ENCODE measurements at places on chromosomes 1 and 21.

DNA sequence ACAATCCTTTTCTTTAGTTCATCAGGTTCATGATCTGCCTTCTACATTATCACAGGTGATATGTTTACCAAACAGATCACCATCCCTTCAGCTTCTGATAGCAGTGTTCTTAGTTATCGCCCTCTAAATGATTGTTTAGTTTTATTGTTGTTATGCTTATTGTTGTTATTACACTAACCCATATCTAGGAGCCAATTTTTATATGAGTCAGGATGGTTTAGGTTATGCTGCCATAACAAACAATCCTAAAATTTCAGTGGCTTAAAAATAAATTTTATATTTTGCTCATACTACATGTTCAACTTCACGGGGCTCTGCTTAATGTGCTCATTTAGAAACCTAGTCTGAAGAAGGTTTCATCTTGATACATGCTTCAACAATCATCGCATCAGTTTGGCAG, 4.4 kb upstream of the JUN start:
- DNase-seq: no peak

DNA sequence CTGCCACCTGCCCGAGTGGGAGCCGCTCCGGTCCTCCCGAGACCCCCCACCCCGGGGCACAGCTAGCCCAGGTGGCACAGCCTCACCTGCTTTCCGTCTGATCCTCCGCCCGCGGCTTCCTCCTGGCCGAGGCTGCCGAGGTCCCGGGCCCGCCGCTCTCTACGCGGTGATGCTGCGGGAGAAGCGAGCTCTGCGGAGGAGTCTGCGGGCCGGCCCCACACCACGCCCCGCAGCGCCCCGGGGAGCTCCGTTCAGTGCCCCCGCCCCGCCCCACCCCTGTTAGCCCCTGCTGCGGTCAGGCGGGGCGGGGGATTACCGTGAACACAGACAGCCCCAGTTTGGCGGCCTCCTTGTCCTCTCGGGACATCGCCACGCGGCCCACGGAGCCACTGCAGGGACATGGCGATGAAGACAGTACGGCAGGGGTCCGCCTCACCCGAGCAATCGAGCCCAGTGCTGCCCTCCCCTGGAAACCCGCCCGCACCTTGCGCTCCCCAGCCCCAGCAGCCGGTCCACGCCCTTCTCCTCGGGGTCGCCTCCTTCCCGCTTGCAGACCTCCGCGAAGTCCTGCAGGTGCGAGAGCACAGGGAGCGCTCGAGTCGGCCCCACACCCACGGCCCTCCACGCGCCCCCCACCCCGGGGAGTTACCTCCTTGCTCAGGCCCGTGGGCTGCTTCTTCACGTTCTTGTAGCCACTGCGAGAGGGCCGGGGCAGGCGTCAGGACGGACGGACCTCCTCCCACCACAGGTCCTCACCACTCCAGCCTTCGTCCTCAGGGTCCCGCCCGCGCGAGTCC, 933 bp downstream of the C1orf35 start:
- no peak for DNase-seq

DNA sequence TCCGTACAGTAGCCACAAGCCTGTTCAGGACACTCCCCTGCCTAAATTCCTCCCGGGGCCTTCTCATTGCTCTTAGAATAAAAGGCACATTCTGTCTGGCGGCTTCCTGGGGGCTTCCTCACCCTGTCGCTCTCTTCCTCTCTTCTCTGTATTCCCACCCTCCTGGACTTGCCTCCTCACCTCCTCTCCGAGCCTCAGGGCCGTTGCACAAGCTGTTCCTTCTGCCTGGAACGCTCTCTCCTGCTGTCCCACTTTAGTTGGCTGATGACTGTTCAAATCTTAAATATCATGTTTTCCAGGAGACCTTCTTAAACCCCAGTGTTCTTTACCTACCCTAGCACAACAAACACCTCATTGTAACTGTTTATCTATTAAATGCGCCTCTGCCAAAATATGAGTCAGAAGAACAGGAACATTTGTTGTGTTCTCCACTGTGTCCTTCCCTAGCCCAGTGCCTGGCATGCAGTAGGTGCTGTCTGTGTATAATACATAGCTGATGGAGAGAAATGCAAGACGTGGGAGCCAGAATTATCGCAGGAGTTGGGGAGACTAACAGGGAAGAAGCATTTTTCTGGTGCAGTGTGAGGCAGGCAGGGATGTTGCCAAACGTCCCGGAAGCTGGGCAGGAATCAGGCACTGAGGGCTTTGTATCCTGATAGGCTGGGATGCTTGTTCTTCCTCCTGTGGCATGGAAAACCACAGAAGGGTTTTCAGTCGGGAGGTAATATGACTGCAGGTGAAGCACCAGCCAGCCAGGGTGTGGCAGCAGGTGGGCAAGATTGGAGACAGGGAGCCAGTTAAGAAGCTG, 24.1 kb upstream of the THRAP3 start:
- DNase-seq: no peak

DNA sequence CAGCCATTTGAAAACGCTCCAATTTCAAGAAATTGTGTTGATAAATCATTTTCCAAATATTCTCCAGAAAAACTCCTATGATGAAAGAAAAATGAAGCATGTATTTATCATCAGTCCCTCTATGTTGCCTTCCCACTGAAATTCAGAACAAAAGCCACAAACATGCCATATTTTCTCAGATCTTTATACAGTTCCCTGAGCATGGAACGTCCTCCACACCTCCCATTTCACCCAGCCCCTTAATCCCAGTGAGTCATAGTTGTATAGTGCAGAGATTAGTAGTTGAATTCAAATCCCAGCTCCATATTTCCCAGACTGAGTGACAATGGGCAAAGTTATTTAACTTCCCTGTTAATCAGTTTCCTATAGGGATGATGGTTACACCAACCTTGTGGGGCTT, 20.6 kb upstream of the NPL start:
- no peak for DNase-seq

DNA sequence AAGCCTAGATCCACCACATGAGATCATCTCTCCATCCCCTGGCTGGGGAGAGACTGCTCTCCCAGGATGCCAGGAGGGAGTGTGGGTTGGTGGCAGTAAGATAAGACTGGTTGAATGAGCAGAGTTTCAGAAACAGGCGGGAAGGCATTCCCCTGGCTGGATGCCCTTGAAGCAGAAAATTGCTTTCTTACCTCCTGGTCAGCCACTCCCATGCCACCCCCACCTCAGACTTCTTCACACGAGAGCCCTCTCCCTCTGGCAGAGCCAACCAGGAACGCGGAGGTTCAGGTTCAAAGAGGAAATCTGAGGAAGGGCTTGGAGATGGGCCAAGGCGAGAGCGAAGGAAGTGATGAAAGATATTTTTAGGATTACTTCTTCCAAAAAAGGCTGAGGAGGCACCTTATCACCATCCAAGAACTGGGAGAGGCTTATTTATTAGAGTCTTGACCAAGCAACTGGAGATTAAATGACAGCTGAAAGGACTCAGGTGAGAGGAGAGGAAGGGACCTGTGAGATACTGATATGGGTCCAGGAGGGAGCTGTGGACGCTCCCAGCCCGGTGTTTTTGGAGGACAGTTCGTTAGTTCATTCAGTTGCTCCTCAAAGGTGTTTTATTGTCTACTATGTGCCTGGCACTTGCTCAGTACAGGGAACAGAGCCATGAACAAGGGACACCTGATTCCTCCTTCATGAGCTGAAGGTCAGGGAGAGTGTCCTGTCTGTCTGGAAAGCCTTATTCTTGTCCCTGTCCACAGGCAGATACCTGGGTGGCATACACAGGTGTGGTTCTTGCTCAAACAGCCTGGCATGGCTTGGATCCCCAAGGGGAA, 18.9 kb upstream of the SLC26A9 start:
- DNase-seq: no peak

DNA sequence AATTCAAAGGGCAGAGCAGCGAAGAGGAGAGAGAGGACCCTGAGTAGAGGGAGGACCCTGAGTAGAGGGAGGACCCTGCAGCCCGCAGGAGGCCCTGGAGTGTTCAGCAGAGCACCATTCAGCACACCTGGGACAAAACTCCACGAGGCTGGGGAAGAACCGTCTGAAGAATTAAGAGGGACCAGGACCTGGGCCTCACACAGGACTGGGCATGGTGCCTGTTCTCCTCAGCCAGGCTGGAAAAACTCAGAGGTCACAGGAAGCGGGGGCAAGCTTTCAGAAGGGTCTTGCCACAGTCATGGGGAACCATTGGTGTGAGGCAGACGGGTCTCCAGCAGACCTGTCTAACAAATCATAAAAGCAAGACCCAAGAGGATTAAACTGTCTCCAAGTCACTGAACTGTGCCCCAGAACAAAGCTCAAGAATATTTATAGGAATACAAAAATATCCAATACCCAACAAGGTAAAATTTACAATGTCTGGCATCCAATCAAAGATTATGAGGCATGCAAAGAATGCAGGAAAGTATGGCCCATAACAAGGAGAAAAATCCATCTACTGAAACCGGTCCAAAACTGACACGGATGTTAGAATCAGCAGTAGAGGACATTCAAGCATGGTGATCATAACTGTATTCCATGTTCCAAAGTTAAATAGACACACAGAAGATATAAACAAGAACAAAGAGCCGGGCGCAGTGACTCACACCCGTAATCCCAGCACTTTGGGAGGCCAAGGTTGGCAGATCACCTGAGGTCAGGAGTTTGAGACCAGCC, 30.6 kb downstream of the MORN1 start:
- DNase-seq: no peak

- DNase-seq: no peak
These were observed 7.9 kb upstream of the A3GALT2 start for GRCh38 chr1:33328817-33329216.

DNA sequence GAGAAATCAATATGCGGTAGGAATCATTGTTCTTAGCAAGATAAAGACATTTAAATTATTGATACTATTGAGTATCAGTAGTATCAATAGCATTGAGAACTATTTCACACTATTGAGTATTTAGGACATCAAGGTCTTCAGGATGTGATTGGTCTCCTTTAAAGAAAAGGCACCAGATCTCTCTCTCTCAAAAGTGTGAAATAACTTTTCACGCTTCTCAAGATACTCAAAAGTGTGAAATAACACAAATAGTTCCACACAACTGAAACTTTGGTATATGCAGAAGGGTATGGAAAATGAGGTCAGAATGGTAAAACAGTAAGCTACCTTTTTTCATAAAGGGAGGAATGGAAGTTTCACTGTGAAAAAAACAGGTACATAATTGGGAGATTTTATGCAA, 6.7 kb upstream of the PYHIN1 start:
- no peak for DNase-seq
